NT2/D1 (cell line): ENCODE measurements at places on chromosomes 1 and 21.

DNA sequence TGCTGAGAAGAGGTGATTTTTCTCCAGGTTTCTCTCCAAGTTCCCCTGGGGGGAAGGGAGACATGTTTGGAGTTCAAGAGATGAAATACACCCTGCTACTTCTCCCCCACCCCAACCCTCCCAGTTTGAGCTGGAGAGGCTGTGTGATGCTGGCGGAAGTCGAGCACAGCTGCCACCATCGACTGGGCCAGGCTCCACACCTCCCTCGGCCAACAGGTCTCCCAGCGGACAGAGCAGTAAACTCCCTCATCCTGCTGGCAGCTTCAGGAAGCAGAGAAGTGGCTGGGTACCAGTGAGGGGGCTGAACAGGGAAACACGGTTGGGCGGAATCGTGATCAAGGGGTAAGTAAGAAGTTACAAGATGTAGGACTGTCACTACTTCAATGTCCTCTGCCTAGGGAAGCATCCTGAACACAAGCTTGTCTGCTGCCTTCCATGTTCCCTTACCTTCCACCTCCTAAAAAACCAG lies 6.6 kb upstream of the NHLH1 start:
- no peak for DNase-seq

GRCh38 chr1:116577759-116578314 lies 7.0 kb upstream of the CD58 start:
- no peak for DNase-seq

GRCh38 chr1:111743679-111744101 lies 4.5 kb upstream of the INKA2 start:
- DNase-seq, result no peak

- DNase-seq, result no peak
Observed at GRCh38 chr1:99469550-99469971, 176.4 kb upstream of the PALMD start.

- DNase-seq, result no peak
Observed at GRCh38 chr1:1281533-1282321, 1.5 kb downstream of the SCNN1D start.

GRCh38 chr1:245366886-245367285 lies 212.1 kb downstream of the KIF26B start:
- no peak for DNase-seq

GRCh38 chr21:41283211-41283818 lies 33.3 kb upstream of the FAM3B start:
- peak; percentile 74 for DNase-seq

DNA sequence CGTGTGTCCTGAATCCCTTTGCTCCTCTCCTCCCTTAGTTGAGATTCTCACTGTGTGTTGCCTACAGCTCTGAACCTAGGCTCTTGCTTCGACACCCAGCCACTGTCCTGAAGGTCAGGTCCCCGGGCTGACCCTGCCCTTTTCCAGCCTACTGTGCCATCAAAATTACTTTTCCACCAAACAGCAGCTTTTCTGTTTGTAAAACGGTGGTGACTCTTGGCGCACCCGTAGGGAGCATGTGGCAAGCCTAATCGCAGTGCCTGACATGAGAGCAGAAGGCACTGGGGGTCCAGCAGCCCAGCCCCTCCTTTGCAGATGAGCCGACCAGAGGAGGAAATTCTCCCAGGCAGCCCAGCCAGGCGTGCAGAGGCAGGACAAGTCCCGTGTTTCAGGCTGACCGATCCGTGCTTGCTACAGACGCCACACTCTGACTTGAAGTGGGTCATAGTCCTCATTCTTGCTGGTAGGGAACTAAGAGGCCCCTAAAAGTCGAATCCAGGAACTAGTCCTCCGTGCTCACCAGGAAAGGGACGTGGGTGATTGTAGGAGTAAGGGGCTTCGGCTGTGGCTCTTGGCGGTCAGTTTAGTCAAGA lies 6.8 kb downstream of the GPR137B start:
- no peak for DNase-seq

GRCh38 chr1:158527190-158527815 lies 26.9 kb downstream of the OR6Y1 start:
- DNase-seq, result peak; percentile 64

DNA sequence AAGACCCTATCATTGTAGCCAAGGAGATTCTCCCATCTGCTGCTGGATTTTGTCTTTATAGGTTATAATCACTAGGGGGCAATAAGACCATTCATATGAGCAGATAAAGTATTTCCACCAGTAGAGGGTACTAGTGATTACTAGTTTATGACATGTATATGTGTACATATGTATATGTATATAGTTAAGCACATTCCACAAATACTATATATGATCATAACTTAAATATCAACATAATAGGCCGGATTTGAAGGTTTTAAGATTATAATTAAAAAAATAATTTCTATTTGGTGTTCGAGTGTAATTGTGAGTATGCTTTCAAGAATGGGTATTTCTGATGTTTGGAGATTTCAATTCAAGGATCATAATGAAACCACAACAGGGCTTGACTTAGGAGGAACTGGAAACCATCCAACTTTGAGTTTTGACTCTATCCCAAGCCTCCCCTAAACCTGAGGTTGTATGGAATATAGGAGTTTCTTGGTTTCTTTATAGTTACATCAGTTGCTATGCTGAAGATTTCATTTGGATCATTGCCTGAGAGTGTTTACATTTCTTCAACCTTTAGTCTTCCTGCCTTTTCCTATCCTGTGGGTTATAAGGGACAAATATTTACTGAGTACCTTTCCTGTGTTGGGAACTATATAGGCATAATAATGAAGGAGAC lies 16.9 kb downstream of the TCEANC2 start:
- DNase-seq, result no peak

DNA sequence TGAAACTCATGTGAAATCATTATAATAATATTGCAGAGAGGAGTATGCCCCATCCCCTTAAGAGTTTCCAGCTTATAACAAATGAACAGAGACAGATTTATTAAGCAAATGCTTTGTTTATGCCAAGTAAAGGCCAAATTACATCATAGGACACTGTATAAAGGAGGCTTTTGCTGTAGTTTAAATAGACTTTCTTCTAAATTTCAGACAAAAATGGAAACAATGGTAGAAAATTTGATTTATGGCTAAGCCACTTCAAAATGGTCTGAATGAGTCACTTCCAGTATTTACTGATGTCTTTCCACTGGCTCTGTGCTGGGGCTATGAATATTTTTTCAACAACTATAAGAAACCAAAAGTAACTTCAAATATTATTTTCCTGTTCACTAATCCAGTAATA lies 81.1 kb upstream of the ST6GALNAC5 start:
- DNase-seq, result no peak

- no peak for DNase-seq
Observed at GRCh38 chr1:247469141-247469535, 11.2 kb upstream of the OR2B11 start.

- no peak for DNase-seq
Observed at GRCh38 chr1:223621312-223621734, 44.2 kb downstream of the CAPN8 start.

- peak; percentile 23 for DNase-seq
Observed at GRCh38 chr1:171222936-171223335, 25.4 kb upstream of the FMO1 start.

DNA sequence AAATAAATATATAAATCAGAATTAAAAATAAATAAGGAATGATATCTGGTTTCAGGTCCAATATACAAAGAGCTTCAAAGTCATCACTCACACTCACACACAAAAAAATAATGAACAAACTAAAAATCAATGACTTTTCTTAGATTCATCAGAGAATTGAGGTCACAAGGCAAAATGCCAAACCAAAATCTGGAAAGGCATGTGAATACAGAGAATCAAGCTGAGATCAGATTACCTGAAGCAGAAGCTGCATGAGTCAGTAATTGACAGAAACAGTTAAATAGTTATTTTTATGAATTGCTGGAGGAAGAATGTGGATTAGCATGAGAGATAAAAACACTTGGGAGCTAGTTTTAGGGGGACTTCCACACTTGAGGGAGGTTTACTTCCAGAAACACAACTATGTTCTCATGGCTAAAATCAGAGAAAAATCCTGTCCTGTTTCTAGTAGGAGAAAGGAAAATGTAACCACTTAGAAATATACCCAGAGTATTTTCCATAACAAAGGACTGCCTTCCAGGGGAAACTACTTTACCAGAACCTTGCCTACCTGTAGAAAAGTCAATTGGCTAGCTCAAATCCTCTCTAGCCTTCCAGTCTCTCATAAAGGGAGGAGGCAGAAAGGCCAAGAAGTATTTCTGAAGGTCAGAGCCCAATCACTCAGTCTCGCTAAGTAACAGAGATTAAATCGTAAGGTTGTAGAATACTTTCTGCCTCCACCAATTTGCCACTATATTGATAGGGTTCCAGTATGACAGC lies 536.6 kb upstream of the NR5A2 start:
- DNase-seq, result no peak

GRCh38 chr1:177645491-177646190 lies 324.2 kb downstream of the SEC16B start:
- DNase-seq, result no peak

- DNase-seq, result no peak
Observed at GRCh38 chr1:112492076-112492475, 16.7 kb upstream of the WNT2B start.

DNA sequence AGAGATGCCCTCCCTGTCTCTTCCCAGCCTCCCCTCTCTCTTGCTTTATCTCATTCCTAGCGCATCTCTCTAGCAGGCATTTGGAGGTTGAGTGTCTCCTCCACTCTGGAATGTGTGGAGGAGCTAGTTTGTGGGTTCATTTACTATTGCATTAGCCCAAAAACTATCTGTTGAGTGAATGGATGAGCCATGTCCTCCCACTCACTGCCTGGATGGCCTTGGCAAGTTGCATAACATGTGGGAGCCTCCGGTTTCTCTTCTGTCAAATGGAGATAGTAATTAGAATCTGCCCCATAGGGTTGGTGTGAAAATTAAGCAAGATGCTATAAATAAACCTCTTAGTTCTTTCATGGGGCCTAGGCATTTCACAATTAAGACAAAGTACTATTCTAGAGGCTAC lies 181.8 kb downstream of the KAZN start:
- DNase-seq, result no peak

- no peak for DNase-seq
Observed at GRCh38 chr1:200951016-200951415, 56.3 kb downstream of the INAVA start.

DNA sequence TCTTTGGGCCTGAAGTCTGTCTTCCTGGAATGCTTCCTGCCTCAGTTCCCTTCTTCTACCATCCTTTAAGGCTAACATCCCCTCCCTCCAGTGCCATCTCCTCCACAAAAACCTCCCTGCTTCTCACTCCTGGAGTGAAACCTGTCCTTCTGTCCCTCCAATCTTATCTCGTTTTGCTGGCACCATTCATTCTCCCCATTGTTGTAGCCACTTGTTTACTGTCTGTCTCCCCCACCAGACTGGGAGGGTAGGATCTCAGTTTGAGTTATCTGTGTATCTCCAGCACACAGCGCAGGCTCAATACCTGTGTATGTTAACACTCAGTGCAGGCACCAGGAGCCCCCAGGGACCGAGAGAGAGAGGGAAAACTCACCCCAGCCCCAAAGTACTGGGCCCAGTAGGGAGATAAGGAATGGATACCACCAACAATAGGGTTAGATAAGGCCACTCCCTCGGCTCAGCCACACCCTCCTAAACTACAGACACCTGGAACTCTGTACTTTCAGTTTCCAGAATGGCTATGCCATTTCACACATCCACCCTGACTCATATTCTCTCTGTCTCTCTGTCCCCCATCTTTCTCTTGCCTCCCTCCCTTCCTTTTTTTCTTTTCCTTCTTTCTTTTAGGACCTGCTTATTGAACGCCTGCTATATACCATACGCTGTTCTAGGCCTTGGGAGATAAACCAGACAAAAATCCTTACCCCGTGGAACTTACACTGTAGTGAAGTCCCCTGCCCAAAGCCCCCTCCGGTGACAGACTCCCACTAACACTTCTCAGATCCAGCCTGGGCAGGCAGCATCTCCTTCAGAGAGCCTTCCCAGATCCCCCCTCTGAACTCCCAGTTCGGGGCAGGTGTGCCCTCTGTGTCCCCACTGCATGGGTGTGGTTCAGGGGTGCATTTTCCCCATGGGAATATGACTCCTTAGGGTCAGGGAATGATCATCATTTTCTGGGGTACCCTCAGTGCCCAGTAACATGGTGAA lies 3.3 kb upstream of the SSBP3 start:
- DNase-seq, result no peak

- DNase-seq, result no peak
Observed at GRCh38 chr1:24954022-24954421, 23.9 kb upstream of the RUNX3 start.

DNA sequence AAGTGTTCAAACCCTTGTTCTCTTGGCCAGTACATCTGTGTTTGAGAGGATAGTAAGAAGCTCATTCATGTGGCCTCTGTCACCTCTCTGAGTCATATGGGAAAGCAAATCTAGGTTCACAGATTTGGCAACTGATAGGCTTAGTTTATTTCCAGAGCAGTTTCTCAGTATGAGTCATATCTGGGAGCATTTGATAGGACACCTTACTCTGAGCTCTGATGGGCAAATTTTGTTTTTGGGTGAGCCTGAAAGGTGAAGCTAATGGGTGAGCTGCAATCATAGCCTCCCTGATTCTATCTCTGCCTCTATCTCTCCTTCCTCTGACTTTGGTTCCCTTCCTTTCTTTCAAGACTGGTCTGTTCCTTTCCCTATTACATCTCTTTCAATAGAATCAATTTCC lies 134.4 kb downstream of the S1PR1 start:
- no peak for DNase-seq

DNA sequence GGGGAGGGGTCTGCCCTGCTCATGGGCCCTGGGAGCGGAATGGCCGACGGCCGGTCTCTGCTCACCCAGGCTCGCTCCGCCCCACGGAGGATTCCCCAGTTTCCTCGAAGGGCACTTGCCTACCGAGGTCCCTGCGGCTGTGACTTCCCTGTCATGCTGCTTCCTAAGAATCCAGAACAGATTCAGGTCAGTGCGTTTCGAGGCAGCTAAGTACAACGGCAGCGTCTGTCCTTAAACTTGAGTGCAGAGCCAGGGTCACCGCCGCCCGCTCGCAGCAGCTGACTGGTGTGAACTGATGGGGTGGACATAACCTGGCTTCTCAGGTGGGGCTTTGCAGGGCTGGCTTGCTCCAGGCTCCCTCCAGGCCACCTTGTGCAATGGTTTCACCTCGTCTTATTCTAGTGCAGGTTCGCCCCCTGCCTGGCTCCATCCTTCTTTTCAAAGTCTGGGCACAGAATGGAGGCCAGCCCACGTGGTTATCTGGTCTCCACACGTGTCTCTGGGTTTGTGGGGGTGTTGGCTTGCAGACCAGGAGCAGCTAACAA lies 7.6 kb upstream of the C1orf174 start:
- DNase-seq, result no peak

GRCh38 chr1:94379615-94380014 lies 38.6 kb upstream of the ABCD3 start:
- DNase-seq, result no peak

DNA sequence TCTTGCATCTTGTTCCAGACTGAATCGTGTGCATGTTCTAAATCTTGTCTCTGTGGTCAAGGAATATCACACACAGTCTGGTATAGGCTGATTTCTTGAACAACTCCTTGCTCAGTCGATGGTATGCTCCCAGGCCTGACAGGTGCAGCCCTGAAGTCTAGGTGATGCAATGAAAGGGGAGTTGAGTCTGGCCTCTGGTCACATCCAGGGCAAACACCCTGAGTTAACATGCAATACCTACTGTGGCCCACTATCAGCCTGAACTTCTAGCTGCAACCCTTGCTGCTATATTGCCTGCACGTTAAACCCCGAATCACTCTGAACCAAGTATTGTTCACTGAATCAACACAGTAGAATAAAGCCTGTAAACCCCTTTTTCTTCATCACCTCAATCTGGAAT lies 303.4 kb downstream of the USP25 start:
- no peak for DNase-seq

GRCh38 chr1:1779691-1780597 lies 1.7 kb upstream of the NADK start:
- peak; percentile 60 for DNase-seq

GRCh38 chr1:207805841-207806421 lies 54.1 kb downstream of the CD46 start:
- DNase-seq, result no peak
